Heart left ventricle (tissue), 16 donors: ENCODE measurements at places on chromosomes 12 and 14. TPM values are rescaled to one million over a fixed set of nuclear protein-coding genes. Genes with fewer than 3 reads are reported as not detected.

L3HYPDH gene
- 16.4 TPM for total RNA-seq

CPM gene
- 9.3 TPM for total RNA-seq

CCDC60 gene
- not detected for total RNA-seq

RHOJ gene
- total RNA-seq, result 12.4 TPM

CCDC177 gene
- total RNA-seq, result not detected

CIT gene
- 6.3 TPM for total RNA-seq

NR2C1 gene
- total RNA-seq, result 37.4 TPM

PLEKHG7 gene
- total RNA-seq, result not detected

AICDA gene
- total RNA-seq, result not detected

E2F7 gene
- not detected for total RNA-seq

PTHLH gene
- 0.44 TPM for total RNA-seq

ATF1 gene
- total RNA-seq, result 26.7 TPM

TTC9 gene
- total RNA-seq, result 1.7 TPM

RPL36AL gene
- 140 TPM for total RNA-seq

PLA2G1B gene
- 2.0 TPM for total RNA-seq

PKP2 gene
- total RNA-seq, result 576 TPM

PPP4R4 gene
- 0.06 TPM for total RNA-seq

DBX2 gene
- total RNA-seq, result not detected

NAV3 gene
- total RNA-seq, result 4.8 TPM

LRP1 gene
- total RNA-seq, result 51.5 TPM

FGF23 gene
- 0.10 TPM for total RNA-seq

RGS6 gene
- 9.5 TPM for total RNA-seq

ASPG gene
- total RNA-seq, result 14.7 TPM

HSPB8 gene
- total RNA-seq, result 558 TPM

DDN gene
- 1.3 TPM for total RNA-seq

CRIP1 gene
- total RNA-seq, result 62.3 TPM

RILPL1 gene
- 119 TPM for total RNA-seq

SLC2A14 gene
- not detected for total RNA-seq

TSPAN19 gene
- total RNA-seq, result 0.47 TPM

PTGER2 gene
- 1.2 TPM for total RNA-seq

LALBA gene
- total RNA-seq, result not detected

TNS2 gene
- total RNA-seq, result 64.6 TPM

LRP6 gene
- total RNA-seq, result 13.2 TPM

TGFB3 gene
- total RNA-seq, result 35.8 TPM

EML1 gene
- 34.9 TPM for total RNA-seq

ENO2 gene
- total RNA-seq, result 9.2 TPM

PSMA3 gene
- 139 TPM for total RNA-seq

ETFBKMT gene
- 6.5 TPM for total RNA-seq

STON2 gene
- 7.0 TPM for total RNA-seq

TEAD4 gene
- 30.6 TPM for total RNA-seq

ZFHX2 gene
- total RNA-seq, result 0.47 TPM

GALNT8 gene
- total RNA-seq, result 1.1 TPM

ACADS gene
- total RNA-seq, result 61.1 TPM

RFX4 gene
- not detected for total RNA-seq

ASCL1 gene
- total RNA-seq, result not detected
